ENCODE measurements at places on chromosomes 4 and X.
A peak's percentile ranks its signal among the peaks of the same experiment; 100 is the strongest.

GRCh38 chr4:25068386-25068785, 37.6 kb upstream of the LGI2 start:
- DNase-seq = no peak

DNA sequence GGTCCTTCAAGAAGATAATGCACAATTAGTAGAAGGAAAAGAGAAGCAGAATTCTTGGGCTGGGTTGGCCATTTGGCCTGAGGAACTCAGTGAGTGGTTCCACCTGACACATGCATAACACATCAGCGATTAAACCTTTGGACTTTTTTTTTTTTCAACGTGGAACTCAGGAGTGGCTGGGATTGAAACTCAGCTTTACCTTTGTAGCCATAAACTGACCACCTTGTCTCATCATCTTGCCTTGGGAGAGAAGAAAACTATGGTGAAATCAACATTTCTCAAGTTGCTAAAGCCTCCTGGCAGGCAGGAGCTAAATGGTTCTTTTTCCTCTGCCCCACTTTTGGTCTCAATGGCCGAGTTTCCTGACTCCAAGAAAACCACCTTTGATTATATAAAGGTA, 16.3 kb downstream of the PTTG2 start:
- no peak for DNase-seq

GRCh38 chrX:121802881-121803412, 755.5 kb downstream of the GLUD2 start:
- DNase-seq = no peak

DNA sequence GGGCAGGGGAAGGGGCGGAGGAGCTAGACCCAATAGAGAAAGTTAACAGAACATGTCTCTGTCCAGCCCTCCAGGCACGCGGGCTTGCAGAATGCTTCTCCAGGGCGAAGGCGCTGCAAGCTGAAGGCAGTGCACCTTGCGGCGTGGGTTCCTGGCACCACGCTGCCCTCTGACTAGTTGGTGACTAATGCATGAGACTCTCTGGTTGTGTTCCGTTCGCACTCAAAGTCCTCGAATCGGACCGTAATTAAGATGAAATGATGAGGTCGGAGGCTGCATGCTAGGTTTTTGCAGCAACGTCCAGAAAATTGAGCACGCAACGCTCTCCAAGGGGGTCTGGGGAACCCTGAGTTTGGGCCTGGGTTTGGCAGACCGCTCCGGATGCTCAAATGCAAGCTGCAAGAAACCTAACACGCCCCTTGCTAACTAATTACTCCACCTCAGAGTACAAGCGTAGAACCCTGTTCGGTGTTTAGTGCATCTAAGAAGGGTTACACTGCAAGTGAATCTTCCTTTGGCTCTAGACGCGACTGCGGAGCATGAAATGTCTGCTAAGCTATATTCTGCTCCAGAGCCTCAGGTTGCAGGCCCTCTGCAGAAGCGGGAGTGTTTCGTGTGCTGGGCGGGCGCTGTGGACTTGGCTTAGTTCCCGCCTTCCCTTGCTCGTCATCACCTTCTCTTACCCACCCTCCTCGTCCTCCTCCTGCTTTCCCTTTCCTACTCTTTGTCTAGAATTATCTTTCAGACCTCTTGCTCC, 57.1 kb upstream of the NKAP start:
- DNase-seq = no peak

- no peak for DNase-seq
Measured at GRCh38 chrX:70508296-70508911, 63.8 kb downstream of the DLG3 start.

DNA sequence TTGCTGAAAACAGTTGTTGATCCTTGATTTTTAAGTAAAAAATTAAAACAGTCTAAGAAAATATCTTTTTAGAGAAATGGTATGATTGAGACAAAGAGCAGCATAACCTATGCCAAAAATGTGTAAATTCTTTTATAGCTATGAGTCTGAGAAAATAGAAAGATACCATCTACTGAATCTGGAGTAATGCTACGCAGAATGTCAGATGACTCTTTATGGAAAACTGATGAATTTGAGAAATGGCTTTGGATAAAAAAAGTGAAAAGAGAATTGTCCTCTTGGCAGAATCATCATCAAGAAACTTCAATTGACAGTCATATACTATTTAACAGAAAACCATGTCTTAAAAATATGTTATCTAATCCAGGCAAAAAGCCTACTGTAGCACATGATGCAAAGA, 183.1 kb downstream of the FAT4 start:
- DNase-seq = no peak

GRCh38 chr4:120446051-120446567, 379.5 kb upstream of the MAD2L1 start:
- no peak for DNase-seq

DNA sequence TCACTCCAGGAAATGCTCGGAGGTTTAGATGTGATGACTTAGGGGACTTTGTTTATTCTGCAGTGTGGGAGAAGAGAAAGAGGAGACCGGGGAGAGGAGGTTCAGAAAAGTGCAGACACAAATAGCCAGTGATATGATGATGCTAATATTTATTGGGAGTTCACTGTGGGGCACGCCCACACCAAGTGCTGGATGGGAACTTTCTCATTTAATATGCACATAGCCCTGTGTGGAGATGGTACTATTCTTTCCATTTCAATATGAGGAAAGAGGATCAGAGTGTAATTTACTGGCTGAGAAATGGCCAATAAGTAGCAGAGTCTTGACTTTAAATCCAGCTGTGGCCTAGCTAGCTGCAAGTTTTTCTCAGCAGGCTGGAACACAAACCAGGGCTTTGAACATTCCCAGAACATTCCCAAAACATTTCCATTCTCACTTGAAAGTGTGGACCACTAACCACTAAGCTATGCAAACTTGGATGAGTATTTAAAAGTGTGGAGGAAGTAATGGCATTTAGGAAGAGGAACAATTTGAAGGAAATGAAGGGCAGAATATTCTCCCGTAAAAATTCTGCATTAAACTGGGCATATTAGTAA, 231.7 kb downstream of the HS3ST1 start:
- DNase-seq = no peak

GRCh38 chr4:17807446-17807845, 3.1 kb downstream of the DCAF16 start:
- DNase-seq = no peak

DNA sequence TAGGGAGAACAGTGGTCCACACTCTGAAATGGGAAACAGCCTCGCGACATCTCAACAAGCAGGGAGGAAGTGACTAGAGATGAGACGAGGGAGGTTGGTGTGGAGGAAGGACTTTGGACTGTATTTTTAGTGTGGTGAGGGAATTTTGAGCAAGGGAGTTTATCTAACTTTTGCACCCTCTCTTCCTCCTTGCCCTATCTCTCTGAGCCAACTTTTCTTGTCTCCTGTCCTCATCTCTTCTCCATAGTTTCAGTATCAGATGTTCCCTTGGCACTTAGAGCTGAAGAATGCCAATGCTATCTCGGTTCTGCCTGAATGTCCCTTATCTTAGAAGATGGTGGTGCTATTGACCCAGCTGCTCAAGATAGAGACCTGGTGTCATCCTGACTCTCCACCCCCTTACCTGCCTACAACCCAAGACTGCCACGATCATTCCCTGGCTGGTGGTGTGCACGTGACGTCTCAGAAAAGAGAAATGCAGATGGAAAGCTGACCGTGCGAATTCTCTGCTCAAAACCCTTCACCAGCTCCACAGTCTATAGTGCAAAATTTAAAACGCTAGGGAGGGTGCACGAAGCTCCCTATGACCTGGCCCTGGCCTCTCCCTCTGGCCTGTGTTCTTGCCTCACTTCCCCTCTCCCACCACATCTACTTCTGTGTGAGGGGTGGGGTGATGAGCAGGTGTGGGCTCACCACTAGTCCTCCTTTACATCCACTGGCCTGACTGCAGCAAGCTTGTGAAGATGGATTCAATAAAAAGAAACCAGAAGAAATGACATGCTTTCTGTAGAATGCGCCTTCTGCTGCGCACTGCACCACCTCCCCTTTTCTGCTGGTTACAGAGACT, 20.9 kb downstream of the MPP1 start:
- no peak for DNase-seq

DNA sequence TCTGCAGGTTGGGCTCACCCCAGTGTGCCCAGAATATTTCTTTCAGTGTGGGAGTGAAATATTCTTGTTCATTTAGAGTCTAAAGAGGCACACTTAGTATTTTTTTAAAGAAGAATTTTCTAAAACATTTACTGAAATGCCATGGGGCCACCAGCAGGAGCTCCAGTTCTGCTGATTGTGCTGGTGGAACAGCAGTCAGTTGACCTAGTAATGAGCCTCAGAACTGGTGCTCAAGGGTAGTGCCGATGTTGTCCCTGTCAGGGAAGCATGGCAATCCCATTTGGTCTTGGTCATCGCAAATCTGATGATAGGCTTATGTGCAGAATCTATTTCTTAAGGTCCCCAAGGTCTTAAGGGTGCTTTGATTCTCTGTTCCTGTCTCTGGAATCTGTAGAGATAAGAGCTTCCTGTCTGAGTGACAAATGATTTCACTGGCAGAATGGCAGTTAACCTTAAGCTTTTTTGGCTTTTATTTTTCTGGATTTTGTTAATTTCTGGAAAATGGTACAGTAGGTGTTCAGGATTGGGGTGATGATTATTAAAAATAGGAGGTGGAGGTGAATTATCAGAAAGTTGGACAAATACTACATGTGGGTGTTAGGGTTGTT, 31.3 kb downstream of the JADE1 start:
- no peak for DNase-seq

DNA sequence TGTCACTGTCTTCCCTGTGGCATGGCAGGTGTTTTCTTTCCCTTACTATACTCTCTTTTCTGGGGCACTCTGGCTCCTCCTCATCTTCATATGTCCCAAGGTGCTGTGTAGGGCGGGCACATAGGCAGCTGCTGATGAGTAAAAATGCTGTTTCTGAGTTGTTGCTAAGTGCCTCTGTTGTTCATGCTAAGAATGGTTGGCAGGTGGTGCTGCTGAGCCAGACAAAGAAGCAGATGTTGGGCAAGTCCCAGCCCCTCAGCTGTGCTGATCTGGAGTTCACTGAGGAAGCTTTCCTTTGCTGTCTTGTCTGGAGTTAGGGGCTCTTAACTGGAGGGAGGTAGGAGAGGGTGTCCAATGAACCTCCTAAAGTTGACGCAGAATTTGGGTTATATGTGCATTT, 40.6 kb downstream of the HADH start:
- no peak for DNase-seq

DNA sequence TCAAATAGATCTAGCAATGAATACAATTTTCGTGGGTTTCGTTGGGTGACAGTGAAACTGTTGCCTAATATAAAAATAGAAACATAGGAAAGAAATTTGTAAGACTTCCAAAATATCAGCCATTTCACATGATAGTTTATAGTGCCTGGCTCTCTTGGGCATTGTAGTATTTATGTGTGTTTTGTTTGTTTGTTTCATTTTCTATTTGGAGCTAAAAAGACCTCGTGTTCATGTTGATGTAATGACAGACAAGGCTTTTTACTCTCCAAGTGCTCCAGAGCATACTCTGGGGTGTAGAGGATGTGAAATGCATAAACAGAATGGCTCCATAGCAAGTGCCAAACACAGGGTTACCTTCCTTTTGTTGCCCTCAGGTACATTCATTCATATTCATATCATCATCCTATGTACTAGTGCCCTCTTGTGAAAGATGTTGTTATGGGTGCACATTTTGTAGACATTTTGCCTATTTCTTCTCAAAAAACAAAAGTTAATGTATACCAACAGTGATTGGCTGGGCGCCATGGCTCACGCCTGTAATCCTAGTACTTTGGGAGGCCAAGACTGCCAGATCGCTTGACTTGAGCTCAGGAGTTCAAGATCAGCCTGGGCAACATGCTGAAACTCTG, 100.7 kb upstream of the AMOT start:
- peak; percentile 0 for DNase-seq

DNA sequence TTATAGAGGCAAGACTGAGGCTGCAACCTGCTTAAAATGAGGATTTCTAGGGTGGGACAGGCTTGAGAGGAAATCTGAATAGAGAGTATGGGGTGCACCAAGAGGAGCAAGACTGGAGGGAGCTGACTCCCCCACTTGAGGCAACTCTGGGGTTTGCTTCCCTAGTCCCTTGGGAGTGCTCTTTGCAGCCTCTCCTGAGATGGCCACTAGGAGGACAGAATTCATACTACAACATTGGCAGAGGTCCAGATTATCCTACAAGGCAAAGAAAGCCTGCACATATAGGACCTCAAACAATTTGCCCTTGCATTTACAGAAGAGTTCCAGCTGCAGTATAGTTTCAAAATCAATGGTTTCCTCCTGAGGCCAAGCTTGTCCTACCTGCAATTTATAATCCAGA, 830.9 kb downstream of the TECRL start:
- no peak for DNase-seq

DNA sequence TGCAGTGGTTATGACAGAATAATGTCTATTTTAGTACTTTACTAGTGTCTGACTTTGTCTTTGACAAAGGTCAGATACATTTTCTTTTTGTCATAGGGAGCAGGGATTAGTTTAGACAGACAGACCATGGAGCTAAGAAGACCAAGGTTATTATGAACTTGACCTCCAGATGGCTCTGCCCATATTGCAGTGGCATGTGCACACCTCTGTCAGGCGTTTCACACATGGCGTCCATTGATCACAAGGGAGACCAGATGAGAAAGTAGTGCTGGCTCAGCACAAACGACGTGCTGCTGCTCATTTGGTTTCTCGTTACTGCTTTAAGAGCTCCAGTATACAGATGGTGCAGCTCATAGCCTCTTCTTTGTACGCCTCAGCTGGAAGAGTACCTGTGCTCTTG, 56.3 kb upstream of the HPSE start:
- no peak for DNase-seq

DNA sequence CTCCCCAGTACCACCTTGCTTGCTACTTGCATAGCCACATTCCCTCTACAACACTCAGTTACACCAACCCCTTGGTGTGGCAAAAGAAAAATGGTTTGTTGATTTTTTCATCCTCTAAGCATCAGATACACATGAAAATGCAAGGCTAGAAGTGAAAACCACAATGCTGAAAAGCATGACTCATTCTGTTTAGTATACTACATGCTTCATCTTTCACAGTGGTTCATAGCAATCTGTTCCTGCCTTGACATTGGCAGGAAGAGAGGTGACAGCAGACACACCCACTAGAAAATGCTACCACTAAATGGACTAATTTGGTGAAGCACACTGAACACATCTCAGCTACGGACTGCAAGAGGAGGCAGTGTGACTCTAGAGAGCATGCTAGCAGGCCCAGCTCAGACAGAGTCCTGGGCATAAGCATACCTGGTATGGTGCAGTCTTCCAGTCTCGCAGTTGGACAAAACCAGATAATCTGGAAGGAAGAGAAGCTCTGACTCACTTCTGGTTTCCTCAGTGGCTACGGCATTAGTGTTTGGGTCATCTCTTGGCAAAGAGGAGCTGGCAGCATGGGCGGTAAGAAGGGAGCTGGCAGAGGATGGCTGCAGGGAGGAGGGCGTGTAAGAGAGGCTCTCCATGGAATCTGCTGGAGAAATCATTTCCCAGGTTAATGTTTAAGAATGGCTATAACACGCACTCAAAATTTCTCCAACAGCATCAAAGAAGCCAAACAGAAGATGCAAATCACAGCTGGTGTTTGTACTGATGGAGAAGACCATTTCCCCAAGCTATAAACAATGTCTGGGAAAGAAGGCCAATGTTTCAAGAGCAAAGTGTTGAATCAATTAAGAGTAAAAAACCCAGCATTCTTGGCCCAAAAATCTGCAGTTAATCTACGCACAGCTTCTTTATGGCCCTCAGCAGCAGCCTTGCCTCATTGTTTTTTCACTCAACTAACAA, 37.8 kb downstream of the GAB3 start:
- DNase-seq = no peak

GRCh38 chr4:72568959-72569718, at the start of gene ADAMTS3:
ADAMTS3 (minus strand) TSS chr4:72569221; CDS start chr4:72568762, 459 bp downstream.
- no peak for DNase-seq

GRCh38 chrX:57641338-57641737, 38.7 kb downstream of the NLRP2B start:
- no peak for DNase-seq
